ENCODE measurements at places on chromosomes 5 and 9. TPM values are rescaled to one million over a fixed set of nuclear protein-coding genes. Genes with fewer than 3 reads are reported as not detected.

- DNase-seq = no peak
These were observed 5.9 kb upstream of the CFAP90 start for GRCh38 chr5:7856855-7857254.

GAS1 gene
- 20.6 TPM for polyA plus RNA-seq

GRCh38 chr9:72424131-72424530, 59.1 kb upstream of the ZFAND5 start:
- no peak for DNase-seq

TEX48 gene
- polyA plus RNA-seq = not detected

DNA sequence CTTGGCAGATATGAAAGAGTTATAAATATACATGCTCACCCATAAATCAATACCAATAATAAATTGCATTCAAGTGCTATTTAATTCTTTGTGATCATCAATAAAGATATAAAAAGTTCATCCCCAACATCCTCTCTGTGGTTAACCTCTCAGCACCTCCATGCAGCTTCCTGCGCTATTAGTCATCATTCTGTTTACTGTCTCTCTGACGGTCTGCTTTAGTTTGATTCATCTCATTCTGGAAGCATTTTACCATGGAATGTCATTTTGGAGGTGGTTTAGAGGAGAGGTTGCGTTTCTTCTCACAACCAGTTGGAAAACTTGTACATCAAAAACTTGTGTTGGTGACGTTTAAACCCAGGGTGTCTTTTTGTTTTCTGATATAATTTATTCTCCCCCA, 486.6 kb downstream of the BRINP1 start:
- no peak for DNase-seq

HSPB3 gene
- not detected for polyA plus RNA-seq

STPG3 gene
- polyA plus RNA-seq = 1.4 TPM

PCDHA5 gene
- 0.17 TPM for polyA plus RNA-seq

GRCh38 chr5:32276173-32276853, 36.4 kb downstream of the MTMR12 start:
- peak; percentile 34 for DNase-seq

DNA sequence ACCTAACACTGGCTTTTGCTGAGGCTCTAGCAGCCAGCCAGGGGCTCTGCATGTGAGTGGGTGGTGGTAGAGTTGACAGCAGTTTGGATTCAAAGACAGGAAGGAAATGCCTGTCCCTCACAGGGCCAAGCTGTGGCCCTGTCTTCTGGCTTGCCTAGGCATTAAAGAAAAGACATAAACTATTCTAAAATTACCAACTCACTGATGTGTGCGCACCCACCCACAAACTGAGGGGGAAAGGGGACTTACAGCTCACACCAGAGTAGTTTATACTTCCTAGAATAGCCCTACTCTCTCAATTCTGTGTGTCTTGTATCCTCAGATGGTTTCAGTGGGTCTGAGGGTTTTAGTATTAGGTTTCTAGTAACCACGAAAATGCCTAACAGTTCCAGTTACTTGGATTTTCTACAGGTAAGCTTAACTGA, 18.3 kb upstream of the IL13 start:
- DNase-seq = no peak

DNA sequence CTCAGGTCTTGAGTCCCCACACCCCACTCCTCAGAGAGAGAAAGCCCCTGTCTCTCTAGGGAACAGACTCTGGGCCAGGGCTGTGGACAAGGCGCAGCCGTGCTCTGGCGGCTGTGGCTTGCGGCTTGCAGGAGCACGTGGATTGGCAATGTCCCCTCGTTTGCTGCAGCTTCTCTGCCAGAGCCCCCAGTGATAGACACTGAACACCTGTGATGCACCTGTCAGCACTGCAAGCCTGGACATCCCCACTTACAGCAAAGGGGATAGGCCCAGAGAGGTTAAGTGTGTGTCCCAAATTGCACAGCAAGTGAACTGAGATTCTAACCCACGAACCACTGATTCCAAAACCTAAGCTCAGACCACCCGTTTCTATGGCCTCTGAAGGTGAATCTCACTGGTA, 7.0 kb downstream of the GFI1B start:
- no peak for DNase-seq

GRIA1 gene
- 10.8 TPM for polyA plus RNA-seq

DNA sequence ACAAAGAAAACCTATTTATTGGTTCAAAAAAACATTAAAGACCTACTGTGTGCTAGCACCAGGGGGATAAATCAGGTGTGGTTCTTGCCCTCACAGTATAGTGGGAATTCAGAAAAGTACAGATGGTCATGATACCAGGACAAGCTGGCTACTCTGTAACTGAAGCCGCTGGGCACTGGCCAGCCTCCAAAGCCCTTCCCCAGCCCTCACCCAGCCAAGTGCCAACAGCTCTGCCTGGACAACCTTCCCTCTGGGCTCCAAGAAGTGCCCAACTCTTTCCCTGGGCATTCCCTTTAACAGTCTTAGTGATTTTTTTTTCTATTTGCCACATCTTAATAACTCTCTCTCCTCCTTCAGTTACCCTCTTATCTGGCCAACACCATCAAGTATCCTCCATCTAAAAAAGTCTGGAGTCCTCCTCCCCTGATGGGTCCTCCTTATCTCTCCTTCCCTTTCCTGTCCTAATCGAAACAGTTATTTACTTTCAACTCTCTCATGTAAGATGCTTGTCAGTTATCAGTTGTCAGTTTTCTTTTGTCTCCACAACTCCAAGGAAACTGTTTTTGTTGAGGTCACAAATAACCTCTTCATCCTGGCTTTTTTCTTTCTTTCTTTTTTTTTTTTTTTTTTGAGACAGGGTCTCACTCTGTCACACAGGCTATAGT, 13.3 kb upstream of the SEPTIN8 start:
- DNase-seq = no peak

DNA sequence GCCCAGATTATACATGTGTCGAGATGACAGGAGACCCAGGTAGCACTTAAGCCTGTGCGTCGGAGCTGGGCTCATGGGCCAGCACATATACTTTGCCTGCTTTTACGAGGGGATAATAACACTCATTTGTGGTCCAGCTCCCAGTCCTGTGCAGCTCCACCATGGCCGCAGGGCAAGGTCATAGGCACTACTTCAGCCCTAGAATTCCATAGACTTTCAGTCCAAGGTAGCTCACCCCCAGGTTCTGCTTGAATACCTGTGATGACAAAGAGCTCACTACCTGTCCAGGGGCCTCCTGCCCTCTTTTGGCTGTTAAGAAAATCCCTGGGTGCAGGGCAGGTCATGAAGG, 1.7 kb downstream of the CORO2A start:
- no peak for DNase-seq

GRCh38 chr5:117475919-117476318, 901.3 kb upstream of the SEMA6A start:
- DNase-seq = no peak

GCNT4 gene
- 1.2 TPM for polyA plus RNA-seq

- DNase-seq = no peak
These were observed 43.0 kb downstream of the FXN start for GRCh38 chr9:69078581-69078980.

DNA sequence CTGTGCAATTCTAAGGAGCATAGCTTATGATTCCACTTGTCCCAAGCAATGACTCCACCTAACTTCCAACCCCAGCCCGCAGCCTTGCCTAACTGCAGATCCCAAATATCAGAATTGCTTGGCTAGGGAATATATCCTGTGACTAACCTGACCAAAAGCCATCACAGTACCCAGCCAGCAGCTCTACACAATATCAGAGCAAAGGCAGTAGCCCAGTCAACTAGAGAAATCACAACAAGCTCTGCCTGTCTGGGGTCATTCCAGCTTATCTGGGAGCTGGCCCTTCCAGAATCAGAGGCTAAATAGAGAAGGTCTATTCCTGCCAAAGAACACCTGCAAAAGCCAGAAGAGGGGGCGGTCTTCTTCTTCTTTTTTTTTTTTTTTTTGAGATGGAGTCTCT, 9.3 kb upstream of the KIAA1958 start:
- no peak for DNase-seq

DNA sequence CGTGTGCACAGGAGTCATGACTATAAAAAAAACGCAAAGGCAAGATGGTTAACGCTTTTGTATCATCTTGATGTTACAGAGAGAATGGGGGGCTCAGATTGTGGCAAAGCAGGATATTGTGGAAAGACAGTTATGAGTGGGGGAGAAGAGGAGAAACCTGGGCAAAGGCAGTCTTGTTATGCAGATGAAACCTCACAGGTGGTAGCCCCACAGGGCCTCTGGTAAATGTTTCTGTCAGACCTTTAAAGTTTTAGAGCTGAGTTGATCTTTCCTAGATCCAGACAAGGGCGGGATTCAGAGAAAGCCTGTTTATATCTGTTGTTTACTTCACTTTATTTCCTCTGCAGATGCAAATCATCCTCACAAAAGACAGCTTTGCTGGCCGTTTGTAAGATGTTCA, 55.2 kb downstream of the C9orf85 start:
- no peak for DNase-seq

PROB1 gene
- polyA plus RNA-seq = 1.4 TPM

- no peak for DNase-seq
These were observed 313.4 kb downstream of the DEPDC1B start for GRCh38 chr5:60386436-60387050.

CYLC2 gene
- polyA plus RNA-seq = not detected

- no peak for DNase-seq
These were observed 9.2 kb downstream of the ABLIM3 start for GRCh38 chr5:149150457-149150856.

GRCh38 chr9:35903049-35903448, 3.0 kb upstream of the HRCT1 start:
- DNase-seq = peak; percentile 44

GRCh38 chr5:125056671-125057485, 310.4 kb upstream of the ZNF608 start:
- no peak for DNase-seq

QRFP gene
- polyA plus RNA-seq = 0.59 TPM

- DNase-seq = no peak
These were observed 11.7 kb upstream of the NSMF start for GRCh38 chr9:137470785-137471184.

- DNase-seq = no peak
These were observed 50.5 kb upstream of the TNFSF15 start for GRCh38 chr9:114856215-114856941.

KLHL9 gene
- polyA plus RNA-seq = 41.7 TPM

DNA sequence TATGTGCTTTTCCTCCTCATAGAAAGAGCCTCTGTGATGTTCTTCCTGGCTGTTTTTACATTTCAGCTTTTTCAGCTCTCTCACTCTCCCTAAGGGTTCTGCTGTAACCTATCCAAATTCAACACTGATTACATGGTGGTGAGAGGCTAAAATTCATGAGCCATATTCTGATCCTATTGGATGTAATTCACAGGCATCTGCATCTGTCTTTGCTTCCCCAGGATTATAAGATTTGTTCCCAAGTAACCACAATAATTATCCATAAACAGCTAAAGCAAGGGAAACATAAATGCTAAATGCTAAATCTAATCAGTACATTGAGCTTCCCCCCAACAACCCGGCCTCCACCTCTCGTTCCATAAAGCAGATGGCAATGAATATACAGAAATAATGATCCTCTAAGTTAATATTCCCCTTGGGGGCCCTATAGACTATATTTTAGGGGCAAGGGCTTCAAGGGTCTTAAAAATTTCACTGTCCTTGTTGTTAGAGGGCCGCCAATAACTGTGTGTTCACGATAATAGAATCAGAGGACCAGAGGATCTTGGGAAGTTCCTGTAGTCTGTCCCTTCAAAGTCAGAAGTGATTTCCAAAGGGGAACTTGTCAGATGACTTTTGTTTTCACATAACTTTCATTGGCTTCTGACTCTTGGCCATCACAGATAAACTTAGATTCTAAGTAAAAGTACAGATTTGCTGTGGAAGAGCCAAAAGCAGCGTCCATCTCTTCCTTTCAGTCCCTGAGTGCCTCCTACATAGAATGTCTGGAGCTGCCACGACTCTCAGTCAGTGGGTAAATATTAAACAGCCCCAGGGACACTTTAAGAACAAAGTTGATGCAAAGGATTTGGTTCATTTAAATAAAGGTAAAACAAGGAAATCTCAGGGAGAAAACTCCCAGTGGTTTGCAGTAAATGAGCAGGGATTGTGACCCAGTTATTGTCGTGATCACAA, 125.6 kb downstream of the ALDH1A1 start:
- no peak for DNase-seq

DNA sequence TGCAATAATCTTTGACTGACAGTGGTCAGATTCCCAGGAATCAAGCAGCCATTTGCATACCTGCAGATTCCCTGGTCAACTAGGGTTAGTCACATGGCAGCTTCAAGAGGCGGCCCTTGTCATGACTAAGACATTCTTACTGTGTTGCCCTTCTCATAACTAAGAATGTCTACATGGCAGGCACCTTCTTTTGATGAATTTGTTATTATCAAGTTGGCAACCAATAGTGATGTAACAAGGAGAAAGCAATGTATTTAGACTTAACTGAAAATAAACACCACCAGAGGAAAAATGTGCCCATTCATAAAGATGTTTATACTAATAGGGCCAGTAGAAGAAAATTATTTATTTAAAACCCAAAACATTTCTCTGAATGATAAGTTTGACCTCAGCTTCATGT, 215.6 kb downstream of the TLE1 start:
- DNase-seq = no peak

DNA sequence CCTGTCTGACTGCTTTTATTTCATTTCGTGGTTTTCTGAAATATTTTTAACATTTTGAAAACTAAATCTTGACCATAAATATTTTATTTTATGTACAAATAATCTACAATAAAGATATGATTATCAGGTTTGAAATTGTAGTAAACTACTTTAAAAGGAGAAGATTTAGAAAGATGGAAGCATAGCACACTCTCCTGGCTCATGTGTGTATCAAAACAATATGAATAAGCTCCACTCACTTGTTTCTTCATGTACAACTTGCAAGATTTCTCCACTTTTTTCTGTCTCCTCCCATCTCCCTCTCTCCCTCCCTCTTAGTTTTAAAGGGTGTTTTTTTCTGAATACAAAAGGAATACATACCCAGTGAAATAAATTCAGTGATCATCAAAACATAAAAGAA, 15.4 kb upstream of the VPS13A start:
- DNase-seq = no peak

GPX8 gene
- polyA plus RNA-seq = 64.3 TPM

DNA sequence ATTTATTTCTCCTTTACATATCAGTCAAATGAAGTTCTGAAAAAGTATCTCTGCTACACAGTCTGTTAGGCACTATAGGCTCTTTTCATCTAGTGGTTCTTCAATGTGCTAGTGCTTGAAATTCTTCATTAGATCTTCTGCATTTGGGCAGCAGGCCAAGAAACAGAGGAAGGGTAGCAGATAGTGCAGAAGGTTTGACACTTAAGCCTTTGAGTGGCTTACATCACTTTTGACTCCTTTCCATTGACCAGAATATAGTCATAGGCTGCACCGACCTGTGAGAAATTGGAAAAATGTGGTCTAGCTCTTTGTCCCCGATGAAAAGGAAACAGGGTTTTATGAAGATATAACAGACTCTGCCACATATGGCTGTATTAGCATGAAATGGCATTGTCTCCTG, 459.5 kb upstream of the PTGER4 start:
- no peak for DNase-seq

BARHL1 gene
- polyA plus RNA-seq = not detected

DNA sequence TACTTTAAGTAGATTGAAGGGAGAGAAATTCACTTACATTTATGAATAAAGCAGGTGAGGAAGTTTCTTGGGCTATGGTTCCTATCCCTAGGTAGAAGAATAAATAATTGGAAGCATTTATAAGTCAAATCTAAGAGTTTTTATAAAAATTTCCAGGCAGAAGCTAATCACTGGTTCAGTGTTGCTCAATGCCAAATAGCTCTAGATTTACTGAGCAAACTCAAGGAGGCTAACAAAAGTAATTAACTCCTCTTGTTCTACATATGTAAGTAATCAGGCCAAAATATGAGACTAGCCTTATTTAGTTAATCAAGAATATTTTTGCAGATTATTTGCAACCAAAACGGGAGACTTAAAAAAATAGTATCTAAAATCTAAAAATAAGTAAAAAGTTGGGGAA, 472.3 kb downstream of the PLK2 start:
- DNase-seq = no peak

GRCh38 chr5:156273325-156273724, 53.6 kb upstream of the SGCD start:
- no peak for DNase-seq

Data from left lung (tissue), 14 donors.